ENCODE measurements at places on chromosomes 1 and 21. TPM values are rescaled to one million over a fixed set of nuclear protein-coding genes. Genes with fewer than 3 reads are reported as not detected.

PRMT6 gene
- 28.2 TPM for total RNA-seq

KISS1 gene
- total RNA-seq: not detected

PRELP gene
- total RNA-seq: 0.37 TPM

OTUD3 gene
- total RNA-seq: 8.4 TPM

SLC22A15 gene
- total RNA-seq: 7.0 TPM

OR2T2 gene
- not detected for total RNA-seq

C1orf122 gene
- 8.1 TPM for total RNA-seq

SPATA17 gene
- total RNA-seq: 0.98 TPM

LCE1F gene
- total RNA-seq: not detected

ADORA3 gene
- not detected for total RNA-seq

ARHGAP30 gene
- not detected for total RNA-seq

KDF1 gene
- total RNA-seq: not detected

TFF2 gene
- not detected for total RNA-seq

KCNH1 gene
- not detected for total RNA-seq

DUSP23 gene
- total RNA-seq: 15.2 TPM

SPATA6 gene
- total RNA-seq: 11.1 TPM

GNAT2 gene
- total RNA-seq: not detected

ZNF691 gene
- 7.6 TPM for total RNA-seq

ZBTB7B gene
- total RNA-seq: 14.5 TPM

RAD54L gene
- 4.0 TPM for total RNA-seq

LRRN2 gene
- not detected for total RNA-seq

PROK1 gene
- total RNA-seq: not detected

KLHDC9 gene
- total RNA-seq: 0.20 TPM

MIXL1 gene
- not detected for total RNA-seq

LCE6A gene
- total RNA-seq: not detected

NMNAT1 gene
- 9.2 TPM for total RNA-seq

SAMD11 gene
- 0.20 TPM for total RNA-seq

OBSCN gene
- 1.4 TPM for total RNA-seq

CSF1 gene
- total RNA-seq: 45.0 TPM

TFAP2E gene
- total RNA-seq: 0.20 TPM

SPRR1A gene
- total RNA-seq: not detected

HSD3B1 gene
- total RNA-seq: not detected

TRAF3IP3 gene
- not detected for total RNA-seq

INKA2 gene
- 8.0 TPM for total RNA-seq

ZNF683 gene
- total RNA-seq: not detected

PDC gene
- 0.20 TPM for total RNA-seq

ADAMTS4 gene
- 1.8 TPM for total RNA-seq

OR2M3 gene
- not detected for total RNA-seq

HSPA6 gene
- under 0.01 TPM for total RNA-seq

NBPF4 gene
- total RNA-seq: not detected
